IMR-90 (cell line): ENCODE measurements at places on chromosomes 7 and 10. TPM values are rescaled to one million over a fixed set of nuclear protein-coding genes. Genes with fewer than 3 reads are reported as not detected.

Gene GCK
- 0.18 and 0.28 TPM in 2 replicates for total RNA-seq

Gene KCNIP2
- under 0.01 TPM in 1 of 2 replicates, not detected in the other for total RNA-seq

Gene PPP1R9A
- not detected in 2 replicates for total RNA-seq

Gene SEMA3E
- 0.72 and 1.1 TPM in 2 replicates for total RNA-seq

Gene CYP3A4
- not detected in 2 replicates for total RNA-seq

Gene HOXA1
- total RNA-seq, result 0.54 and 0.83 TPM in 2 replicates

Gene DNAH11
- under 0.01 TPM in 1 of 2 replicates, not detected in the other for total RNA-seq

Gene AKR1C8
- total RNA-seq, result not detected in 2 replicates

Gene PRSS37
- not detected in 2 replicates for total RNA-seq

Gene MEOX2
- total RNA-seq, result under 0.01 TPM in 1 of 2 replicates, not detected in the other

Gene MRLN
- not detected in 2 replicates for total RNA-seq

Gene GRM3
- total RNA-seq, result not detected in 2 replicates
